ENCODE measurements at places on chromosomes 1 and 21.

- no peak for DNase-seq
Measured at GRCh38 chr1:71706029-71706671, 576.2 kb downstream of the NEGR1 start.

GRCh38 chr1:6888268-6888667 is 103.0 kb downstream of the CAMTA1 start:
- DNase-seq, result no peak

DNA sequence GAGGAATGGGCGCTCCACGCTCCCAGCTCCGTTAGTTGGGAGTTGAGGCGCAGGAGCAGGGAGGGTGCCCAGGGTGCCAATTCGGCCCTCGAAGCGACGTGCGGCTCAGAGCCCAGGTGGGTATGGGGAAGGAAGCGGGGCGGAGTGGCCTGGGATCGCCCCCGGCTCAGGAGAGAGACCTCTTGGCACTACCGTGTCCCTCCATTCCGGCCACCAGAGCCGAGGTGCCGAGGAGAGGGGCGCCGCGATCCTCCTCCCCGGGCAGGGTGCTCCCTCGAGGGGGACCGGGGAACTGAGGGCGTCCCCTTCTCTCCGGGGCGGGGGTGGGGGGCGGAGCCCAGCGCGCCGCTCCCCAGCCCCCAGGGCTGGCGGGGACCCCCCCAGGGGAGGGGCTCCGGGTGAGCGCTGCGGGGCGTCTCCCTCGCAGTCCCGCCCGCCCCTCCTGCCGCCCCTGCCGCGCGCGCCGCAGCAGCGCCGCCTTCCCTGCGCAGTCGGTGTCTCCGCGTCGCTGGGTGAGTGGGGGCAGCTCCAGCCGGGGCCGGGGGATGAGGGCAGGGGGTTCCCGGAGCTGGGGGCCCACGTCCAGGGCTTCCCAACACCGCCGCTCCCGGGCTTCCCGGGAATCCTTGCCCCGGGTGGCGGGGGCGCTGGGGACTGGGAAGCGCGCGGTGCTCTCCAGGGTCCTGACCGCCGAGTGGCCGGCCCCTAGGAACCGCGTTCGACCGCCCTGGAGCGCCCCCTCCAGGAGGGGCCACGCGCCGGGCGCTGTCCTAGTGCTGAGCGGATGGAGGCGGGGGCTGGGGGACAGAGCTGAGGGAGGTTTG is at the start of gene HPCA:
Gene HPCA (plus strand): TSS at position 488 of the 824 bp plus-strand sequence. CDS start 2,408 bp downstream, outside the sequence.
- DNase-seq, result no peak

- DNase-seq, result no peak
Measured at GRCh38 chr1:92447976-92448375, 38.7 kb downstream of the GFI1 start.

DNA sequence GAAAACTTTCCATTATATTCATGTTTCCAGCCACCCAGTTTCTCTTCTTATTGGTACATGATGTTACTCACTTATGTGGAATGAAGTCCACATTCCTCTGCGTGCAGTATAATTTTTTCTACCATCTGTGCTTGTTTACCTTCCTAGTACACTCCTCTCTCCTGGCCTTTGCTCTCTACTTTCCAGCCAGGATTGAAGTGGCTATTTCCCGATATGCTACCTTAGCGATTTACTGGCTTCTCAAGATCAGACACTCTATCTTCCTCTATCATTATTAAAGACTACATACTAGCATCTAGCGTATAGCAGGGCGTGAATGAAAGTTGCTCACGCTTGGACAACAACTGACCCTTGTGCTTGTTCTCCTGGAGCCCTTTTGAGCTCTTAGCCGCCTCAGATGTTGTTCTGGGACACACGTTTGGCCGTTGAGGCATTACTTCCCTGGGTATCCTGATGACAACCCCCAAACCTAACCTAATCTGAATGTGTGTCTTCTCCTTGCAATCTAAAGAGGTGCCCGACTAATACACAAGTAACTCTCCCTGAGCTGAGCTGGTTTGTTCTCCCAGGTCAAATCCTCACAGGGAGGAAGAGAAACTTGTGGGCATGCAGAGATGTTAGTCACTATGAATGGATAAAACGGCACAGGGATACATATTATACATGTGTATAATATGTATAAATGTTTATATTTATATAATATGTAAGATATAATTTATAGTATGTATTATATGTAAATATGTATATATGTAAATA is 13.4 kb upstream of the MTARC2 start:
- DNase-seq, result peak; percentile 16

DNA sequence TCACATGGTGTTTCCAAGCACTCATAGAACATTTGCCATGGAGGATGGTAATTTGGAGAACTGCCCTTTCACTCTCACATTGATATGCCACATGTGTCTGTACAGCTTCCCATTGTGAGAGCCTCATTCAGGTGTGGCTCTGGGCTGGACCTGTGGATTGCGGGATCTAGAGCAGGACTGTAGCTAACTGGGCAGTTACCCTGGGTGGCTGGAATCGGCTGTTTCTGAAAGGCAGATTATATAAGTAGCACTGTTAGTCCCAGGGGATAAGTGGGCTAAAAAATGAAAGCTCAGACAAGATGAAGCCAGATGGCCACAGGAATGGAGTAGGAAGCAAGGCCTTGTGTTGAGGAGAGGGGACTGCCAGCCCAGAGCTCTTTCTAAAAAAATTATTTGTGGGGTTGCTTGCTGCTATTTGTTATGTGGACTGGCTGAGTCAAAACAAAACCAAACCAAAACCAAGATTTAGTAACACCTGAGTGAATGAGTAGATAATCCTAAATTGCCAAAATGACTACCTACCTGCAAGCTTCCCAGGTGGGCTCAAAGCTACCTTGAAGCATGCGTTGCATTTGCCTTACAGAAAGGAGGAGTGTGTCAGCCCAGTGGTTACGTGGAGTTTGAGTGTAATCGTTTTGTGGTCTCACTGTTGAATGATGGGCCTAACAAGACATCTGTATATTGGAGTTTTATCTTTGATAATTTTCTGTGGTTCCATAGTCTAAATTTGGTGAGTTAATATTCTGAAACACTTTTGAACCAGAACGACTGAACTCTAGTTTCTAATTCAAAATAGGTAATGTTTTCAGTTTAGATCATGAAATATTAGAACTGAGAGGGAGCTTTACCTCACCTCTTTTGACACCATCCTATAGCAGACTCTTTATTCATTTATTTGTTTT is 58.0 kb downstream of the SDCCAG8 start:
- DNase-seq, result no peak

- no peak for DNase-seq
Measured at GRCh38 chr21:45417951-45418300, 13.0 kb downstream of the COL18A1 start.

DNA sequence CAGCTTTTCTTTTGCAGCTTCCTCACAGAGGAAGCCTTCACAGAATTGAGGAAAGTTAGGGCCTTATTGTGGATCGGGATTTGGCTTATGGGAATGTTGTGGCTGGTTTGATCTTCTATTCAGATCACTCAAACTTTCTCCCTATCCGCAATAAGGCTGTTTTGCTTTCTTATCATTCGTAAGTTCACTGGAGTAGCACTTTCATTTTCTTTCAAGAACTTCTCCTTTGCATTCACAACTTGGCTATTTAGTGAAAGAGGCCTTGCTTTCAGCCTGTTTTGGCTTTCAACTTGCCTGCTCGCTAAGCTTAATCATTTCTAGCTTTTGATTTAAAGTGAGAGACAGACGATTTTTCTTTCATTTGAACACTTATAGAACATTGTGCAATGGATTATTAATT is 181.9 kb upstream of the B3GALT2 start:
- no peak for DNase-seq

DNA sequence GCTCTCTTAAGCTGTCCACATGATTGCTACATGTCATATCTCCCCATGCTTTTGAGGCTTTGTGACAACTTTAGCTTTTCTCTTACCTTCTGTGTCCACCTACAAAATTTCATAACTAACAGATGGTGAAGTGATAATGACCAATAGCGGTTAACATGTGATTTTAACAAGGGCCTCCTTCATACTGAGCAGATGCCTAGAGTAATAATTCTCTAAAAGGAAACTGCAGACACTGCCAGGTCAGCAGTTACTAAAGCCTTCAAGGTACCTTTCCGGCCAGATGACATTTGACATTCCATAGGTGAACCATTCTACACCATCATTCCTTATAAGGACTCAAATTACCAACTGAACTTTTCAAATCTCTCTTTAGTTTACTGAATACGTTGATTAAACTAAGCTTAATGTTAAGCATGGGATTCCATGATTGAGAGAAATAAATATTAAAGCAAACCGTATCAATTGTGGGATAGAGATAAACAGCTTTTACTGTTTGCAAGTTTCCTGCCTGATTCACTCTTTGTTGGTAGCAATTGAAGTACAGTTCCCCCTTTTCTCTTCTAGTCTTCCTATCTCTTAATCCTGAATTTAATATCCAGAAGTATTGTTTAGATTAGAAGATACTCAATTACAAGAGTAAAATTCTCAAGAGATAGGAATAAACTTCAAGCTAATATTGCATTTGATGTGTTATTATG is 205.1 kb downstream of the PLA2G4A start:
- no peak for DNase-seq

DNA sequence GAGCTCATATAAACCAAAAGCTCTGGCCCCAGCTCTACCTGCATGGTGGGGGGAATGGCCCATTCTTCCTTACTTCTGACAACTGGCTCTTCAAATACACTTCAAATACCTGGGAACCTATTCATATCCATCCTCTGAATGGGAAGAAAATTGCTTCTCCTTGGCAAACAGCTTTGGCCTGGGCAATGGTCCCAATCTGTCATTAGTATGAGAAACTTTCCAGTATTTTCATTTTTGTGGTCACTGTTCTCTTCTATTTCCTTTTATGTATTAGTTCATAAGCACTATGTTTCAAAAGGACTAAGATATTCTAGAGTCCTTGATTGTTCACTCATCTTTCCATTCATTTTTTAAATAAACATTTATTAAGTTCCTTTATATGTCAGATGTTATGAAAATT is 5.2 kb upstream of the HSD3B2 start:
- no peak for DNase-seq

GRCh38 chr1:175717610-175718540 is 25.5 kb downstream of the TNR start:
- no peak for DNase-seq

DNA sequence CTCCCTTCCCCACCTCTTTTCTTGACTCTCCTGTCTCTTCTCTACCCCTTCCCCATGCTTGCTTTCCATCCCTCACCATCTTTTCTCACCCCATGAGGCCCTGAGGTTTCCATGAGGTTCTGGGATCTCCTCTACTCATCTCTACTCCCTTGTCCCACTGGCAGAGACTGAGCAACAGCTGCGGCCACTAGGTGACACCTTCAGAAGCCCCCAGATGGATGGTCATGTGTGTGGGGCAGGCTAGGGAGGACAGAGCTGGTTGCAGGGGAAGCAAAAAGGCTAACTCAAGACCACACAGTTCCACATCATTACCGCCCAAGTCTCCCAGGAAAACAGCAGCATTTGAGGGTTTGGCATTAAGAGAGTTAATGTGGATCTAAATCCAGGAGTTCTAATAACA is 45.0 kb downstream of the LRRN2 start:
- DNase-seq, result no peak

GRCh38 chr1:204314171-204314892 is 45.4 kb downstream of the PLEKHA6 start:
- DNase-seq, result no peak

DNA sequence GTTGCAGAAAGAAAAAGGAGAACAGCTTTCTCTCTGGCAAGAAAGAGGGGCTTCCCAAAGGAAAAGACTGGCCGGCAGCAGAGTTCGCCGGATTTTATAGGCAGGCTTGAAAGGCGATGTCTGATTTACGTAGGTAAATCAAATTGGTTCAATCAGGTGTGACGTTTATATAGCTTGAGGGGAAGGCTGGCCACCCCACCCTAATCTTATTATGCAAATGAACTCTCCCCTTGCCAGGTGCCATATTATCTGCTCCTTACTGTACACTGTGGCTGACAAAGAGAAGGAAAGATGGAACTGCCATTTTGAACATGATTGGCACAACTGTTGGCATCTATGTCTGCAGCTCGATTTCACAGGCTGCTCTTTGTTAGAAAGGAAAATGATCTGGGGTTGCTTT is 16.8 kb upstream of the INTS3 start:
- no peak for DNase-seq

DNA sequence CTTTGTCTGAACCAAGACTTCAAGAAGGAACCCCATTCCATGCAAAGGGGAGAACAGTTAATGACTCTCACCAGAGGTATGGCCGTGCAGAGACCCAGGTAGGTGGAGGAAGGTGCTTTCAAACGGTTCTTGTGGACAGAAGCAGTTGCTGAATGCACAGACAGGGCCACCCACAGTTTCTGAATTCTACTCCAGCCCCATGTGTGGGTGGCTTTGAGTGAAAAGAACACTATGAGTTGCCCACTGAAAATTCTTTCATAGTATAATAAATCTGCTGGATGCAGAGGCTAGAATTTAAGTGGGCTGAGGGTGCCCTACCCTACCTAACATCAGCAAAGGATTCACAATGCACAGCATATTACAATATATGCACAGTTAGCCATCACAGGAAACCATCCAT is 7.2 kb upstream of the CCDC185 start:
- no peak for DNase-seq

DNA sequence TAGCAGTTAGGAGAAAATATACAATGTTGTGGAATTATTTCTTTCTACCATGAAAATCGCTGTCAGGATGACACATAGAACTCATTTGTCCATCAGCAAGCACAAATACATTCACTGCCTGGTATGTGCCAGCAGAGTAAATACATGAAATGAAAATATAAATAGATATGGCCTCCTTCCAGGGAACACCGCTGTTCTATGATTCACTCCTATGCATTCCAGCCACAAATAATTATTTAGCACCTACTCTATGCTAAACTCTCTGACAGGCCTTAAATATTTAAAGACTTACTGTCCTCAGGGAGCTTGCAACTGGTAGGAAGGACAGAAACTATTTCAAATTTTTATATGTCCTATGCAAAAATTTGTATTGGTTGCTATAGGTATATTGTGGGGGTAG is 975.0 kb upstream of the NCAM2 start:
- DNase-seq, result no peak

DNA sequence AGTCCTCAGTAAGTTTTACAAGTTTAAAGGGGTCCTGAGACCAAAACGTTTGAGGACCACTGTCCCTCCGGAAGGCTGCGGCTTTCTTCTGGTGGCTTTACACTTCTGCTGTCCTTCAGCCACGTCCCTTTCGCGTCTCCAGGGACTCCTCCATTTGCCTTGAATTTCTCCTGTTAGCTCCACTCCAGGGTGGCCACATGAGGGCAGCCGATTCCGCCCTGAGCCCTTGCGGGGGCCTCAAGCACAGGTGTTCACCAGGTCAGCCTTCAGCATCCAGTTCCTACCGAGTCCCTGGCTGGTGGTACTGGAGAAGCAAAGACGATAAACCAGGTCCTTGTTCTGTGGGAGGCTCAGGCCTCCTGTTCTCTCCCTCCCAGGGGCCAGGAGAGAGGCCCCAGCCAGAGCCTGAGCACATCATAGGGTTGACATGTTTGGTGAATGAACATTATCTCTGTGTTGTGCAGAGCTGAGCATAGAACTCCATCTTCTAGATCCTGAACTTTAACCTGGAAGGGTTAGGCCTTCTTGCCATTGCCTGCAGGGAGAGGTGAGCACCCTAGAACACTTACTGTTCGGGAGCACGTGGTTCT is 27.4 kb upstream of the COQ8A start:
- no peak for DNase-seq

- no peak for DNase-seq
Measured at GRCh38 chr1:145963265-145964019, 933 bp downstream of the ANKRD34A start.

GRCh38 chr1:76070538-76070937 is 4.0 kb upstream of the ST6GALNAC3 start:
- DNase-seq, result no peak
